ENCODE measurements at places on chromosomes 7 and 10. TPM values are rescaled to one million over a fixed set of nuclear protein-coding genes. Genes with fewer than 3 reads are reported as not detected.

DNA sequence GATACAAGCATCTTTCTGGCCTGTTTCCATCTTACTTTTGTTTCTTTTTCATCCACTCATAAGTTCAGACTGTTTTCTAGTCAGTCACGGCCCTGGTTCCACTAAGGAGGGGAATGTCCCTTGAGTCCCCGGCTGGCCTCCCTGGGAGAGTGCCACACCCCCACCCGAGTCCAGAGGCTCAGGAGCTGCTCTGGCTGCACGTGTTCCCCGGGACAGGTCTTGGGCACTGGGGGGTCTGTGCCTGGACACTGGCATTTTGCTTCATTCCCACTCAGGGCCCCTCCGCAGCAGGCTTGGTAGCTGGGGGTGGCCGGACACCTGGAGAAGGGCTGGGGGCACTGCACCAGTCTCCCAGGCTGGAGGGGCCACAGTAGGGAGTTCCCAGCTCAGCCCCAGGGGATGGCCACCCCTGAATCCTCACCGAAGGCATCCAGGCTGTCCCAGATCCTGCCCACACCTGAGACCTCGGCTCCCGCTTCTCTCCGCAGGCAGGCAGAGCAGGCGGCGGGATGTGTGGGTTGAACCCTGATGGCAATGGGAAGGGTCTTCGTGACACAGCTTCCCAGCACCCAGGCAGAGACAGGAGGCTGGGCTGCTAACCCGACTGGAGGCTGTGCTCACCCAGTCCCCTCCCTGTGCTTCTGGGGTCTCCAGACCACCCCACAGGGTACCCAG, 92.3 kb downstream of the BMS1 start:
- no peak for DNase-seq

- DNase-seq, result no peak
Measured at GRCh38 chr7:112225006-112225405, 18.5 kb downstream of the ZNF277 start.

- DNase-seq, result no peak
Measured at GRCh38 chr7:37357637-37357996, 91.0 kb downstream of the ELMO1 start.

GRCh38 chr7:36295090-36295489, 94.6 kb upstream of the ANLN start:
- DNase-seq, result no peak

The CCDC136 gene
- 5.7 TPM for total RNA-seq

- DNase-seq, result no peak
Measured at GRCh38 chr10:4385231-4385870, 440.7 kb upstream of the AKR1E2 start.

The CRYGN gene
- total RNA-seq, result not detected

DNA sequence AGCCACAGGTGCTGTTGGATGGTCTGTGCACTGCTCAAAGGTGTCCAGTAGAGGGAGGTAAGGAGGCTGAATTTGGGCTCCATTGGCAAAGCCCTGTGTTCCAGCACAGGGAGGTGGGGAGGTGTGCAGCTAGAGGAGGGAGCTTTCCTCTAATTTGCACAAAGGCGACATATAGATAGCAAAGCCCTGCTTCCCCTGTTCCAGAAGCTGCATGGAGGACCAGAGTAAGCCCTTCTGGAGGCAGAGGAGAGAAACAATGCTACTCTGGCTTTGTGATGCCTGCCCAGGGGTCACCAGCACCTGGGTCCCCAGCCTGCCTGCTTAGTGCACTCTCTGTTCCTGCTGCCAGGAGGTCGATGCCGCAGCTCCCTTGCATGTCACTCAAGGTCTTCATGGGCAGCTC, 3.4 kb upstream of the ARHGAP22 start:
- DNase-seq, result peak; percentile 67

GRCh38 chr7:24968165-24968564, 11.8 kb downstream of the OSBPL3 start:
- DNase-seq, result no peak

GRCh38 chr10:1626835-1627234, 110.5 kb downstream of the ADARB2 start:
- DNase-seq, result no peak

GRCh38 chr7:99078416-99078815, 65.5 kb downstream of the SMURF1 start:
- no peak for DNase-seq

DNA sequence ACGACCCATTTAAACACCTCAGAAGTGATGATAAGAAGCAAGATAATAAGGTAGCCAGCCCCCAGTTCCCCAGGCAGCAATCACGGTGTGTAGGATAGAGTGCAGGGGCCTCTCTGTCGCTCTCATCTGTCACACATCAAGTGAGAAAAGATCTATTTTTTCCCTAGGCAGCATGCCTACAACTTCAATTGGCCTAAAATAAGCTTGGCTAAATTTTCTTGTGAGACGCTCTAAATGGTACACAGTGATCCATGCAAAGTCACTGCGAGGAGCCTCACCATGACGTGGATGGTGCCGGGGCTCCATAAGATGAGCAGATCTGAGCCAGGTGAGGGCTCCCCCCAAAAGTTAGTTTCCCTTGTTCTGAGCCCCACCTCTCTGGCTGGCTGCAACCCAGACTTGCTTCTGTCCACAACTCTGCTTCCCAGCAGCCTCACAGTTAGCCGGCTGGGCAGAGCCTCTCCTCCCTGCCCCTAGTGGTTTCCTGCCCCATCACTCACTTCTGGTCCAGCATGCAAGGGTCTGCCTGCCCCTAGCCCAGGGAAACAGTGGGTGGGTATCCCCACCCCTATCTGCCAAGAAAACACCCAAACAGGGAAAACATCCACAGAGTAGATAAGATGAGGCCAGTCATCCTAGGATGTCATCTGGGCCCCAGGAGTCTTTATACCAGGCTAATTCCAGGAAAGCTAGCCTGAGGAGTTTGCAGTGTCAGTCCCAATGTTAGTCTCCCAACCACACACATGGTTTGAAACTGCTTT, 342.1 kb downstream of the GRID1 start:
- DNase-seq, result no peak

The INA gene
- not detected for total RNA-seq

GRCh38 chr7:151715666-151716315, 161.1 kb downstream of the PRKAG2 start:
- no peak for DNase-seq

GRCh38 chr7:124124201-124124600, 91.3 kb upstream of the TMEM229A start:
- DNase-seq, result no peak

- DNase-seq, result no peak
Measured at GRCh38 chr7:17535776-17536175, 237.3 kb downstream of the AHR start.

The TMEM229A gene
- total RNA-seq, result not detected

The LANCL2 gene
- total RNA-seq, result 28.6 TPM

DNA sequence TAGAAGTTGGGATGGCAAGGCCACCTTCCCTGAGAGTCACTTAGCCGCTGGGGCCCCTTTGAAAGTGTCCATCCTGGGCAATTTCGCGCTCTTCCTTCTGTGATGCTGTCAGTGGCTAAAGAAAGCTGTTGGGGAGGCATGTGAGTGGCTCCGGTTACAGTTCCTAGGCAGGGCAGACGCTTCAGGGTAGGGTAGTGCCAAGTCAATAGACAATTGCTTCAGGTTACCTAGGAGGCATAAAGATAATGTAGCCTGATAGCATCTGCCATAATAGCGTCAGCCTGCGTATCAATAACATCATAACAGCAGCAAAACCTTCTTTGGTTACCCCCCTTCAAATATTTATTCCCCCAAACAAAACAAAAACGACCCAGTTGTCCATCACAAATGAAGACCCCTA, at the start of gene FAM107B:
FAM107B (minus strand) TSS at position 101 of the 400 bp plus-strand sequence. CDS start 234 bp downstream, outside the sequence.
- DNase-seq, result no peak

- DNase-seq, result peak; percentile 44
Measured at GRCh38 chr7:28533731-28534531, 121.6 kb downstream of the CREB5 start.

The HOXA1 gene
- total RNA-seq, result 1.3 TPM

- DNase-seq, result no peak
Measured at GRCh38 chr7:96284835-96285234, 37.1 kb downstream of the SLC25A13 start.

- no peak for DNase-seq
Measured at GRCh38 chr10:84194424-84195043, at the start of gene CDHR1. Gene CDHR1, plus strand, starts transcription at chr10:84194537. Its CDS starts 224 bp downstream, at chr10:84194761.

DNA sequence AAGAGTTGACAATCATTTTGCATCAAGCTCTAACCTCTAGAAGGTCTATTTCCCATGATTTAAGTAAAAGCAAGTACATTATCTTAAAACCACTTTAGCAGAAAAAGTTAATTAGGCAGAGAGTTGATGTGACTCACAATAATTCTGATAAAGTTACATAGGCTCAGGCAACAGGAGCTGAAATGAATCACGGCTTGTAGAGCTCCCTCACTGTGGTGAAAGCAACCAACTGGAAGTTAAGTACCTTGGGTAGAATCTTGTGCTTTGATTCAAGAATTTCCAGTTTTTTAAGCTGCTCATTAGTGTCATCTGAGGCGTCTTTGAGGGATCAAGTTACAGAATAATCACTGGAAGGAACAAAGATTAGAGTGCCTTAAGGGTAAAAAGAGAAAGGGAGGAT, 68.9 kb upstream of the NFE2L3 start:
- DNase-seq, result peak; percentile 7

GRCh38 chr10:124315591-124316270, 103.0 kb downstream of the OAT start:
- DNase-seq, result no peak

The SLC13A1 gene
- total RNA-seq, result not detected

GRCh38 chr10:120685136-120685535, 166.0 kb upstream of the WDR11 start:
- no peak for DNase-seq

The MOGAT3 gene
- total RNA-seq, result not detected

DNA sequence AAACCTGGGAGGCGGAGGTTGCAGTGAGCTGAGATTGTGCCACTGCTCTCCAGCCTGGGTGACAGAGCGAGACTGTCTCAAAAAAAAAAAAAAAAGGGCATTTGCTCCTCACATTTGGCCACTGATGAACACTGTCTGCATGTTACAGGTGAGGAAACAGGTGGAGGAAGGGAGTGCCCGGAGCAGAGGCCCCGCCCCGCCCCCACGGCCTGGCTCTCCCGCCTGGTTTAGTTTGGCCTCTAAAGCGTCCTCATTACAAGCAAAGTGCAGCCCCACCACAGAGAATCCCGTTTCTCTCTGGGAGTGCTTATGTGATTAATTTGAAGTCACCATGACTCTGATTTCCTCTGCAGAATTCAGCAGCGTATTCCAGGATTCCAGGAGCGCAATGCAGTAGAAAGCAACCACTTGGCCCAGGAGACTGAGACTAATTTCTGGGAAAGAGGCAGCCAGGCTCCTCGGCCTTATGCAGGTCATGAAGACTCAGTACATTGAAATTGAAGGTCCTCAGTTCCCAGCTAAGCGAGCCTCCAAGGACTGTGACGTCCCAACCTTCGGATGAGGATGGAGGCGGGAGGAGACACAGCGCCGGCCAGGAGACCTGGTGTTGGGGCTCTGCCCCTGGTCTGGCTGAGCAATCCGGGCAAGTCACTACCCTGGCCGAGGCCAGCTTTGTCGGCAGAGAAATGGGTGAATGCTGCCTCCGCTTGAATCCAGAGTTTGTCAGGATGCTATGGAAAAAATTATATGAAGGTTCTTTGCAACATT, 44.7 kb downstream of the RBM17 start:
- DNase-seq, result no peak

DNA sequence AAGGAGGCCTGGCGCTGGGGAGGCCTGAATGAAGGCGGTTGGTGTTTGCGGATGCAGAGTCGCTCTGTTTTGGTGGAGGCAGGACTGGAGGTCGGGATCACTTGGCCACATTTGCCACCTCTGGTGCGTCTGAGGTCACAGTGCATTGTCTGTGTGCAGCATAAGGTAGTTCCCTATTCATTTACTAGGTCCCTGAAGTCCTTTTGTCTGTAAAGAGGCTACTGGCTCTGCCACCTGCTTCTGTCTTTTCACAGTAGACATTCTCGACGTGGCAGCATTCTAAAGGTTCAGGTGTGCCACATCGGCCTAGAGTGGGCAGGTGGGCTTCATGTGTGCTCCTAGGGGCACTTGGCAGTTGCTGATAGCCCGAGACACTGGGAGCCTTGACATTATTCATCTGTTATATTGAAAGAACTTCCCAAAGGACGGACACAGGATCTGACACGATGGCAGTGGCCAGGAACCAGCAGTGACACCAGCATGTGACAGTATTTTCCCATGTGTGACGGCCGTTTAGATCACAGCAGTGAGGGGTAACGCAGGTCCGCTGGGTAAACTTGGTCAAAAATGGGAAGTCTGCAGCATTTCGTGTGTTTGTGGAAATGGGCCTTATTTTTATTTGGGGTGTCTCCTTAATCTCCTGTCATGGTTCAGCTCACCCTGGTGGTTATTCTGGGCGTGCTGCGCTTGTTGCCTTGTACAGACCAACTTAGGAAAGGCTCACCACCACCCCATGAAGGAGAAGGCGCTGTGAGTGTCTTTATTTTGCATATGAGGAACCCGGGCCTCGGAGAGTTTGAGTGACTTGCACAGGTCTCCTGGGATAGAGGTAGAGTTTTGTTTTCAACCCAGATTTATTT, 5.9 kb downstream of the MGMT start:
- DNase-seq, result no peak

The HTR5A gene
- not detected for total RNA-seq

The NPC1L1 gene
- total RNA-seq, result not detected

- DNase-seq, result no peak
Measured at GRCh38 chr10:103316087-103316486, 34.9 kb downstream of the PCGF6 start.

DNA sequence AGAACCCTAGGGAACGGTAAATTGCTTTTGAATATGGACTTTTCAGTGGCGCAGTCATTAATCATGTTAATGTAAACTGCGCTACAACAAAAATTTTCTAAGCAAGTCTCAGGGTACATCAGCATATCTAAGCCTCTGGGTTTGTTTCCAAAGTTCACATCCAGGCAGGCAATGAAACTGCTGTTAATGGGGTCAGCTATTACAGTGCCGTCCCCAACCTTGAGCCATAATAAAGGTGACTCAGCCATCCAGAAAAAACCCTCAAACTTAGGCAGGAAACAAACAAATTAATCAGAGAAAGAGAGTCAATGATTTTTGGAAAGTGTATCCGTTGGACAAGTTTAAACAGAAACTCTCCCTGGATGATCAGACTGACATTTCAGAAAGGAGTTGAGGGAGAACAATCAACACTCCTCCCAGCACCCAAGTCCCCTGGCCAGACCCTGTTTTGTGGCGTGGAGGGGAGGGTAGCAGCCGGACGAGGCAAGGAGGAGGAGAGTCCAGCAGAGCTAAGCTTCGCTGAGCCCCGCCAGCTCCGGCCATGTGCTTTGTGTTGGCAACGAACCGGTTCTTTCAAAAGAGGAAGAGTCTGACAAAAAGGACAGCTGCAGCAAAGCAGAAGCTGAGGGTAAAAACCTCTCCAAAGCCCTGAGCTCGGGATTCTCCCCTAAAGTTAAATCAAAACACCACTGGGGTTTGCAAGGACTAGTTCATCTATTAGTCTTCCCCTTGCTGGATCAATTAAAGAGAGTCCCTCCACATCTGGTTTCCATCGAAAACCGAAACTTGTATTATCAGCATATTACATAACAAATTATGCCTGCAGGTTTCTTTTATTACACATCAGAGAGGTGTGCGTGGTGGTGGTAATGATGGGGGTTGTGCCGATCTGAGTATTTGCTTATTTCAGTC, 3.6 kb downstream of the FAM53B start:
- DNase-seq, result no peak

The SPDYE2B gene
- not detected for total RNA-seq

- no peak for DNase-seq
Measured at GRCh38 chr10:130923596-130923995, 387.9 kb downstream of the TCERG1L start.

GRCh38 chr10:23201837-23202236, 9.7 kb downstream of the PTF1A start:
- no peak for DNase-seq

- no peak for DNase-seq
Measured at GRCh38 chr10:30366829-30367228, 17.8 kb upstream of the MTPAP start.

GRCh38 chr10:106559442-106559841, 605.1 kb downstream of the SORCS1 start:
- DNase-seq, result peak; percentile 17
